ENCODE measurements at places on chromosomes 4 and X.
A peak's percentile ranks its signal among the peaks of the same experiment; 100 is the strongest.

GRCh38 chrX:2697306-2697705, 6.2 kb downstream of the CD99 start:
- no peak for DNase-seq

DNA sequence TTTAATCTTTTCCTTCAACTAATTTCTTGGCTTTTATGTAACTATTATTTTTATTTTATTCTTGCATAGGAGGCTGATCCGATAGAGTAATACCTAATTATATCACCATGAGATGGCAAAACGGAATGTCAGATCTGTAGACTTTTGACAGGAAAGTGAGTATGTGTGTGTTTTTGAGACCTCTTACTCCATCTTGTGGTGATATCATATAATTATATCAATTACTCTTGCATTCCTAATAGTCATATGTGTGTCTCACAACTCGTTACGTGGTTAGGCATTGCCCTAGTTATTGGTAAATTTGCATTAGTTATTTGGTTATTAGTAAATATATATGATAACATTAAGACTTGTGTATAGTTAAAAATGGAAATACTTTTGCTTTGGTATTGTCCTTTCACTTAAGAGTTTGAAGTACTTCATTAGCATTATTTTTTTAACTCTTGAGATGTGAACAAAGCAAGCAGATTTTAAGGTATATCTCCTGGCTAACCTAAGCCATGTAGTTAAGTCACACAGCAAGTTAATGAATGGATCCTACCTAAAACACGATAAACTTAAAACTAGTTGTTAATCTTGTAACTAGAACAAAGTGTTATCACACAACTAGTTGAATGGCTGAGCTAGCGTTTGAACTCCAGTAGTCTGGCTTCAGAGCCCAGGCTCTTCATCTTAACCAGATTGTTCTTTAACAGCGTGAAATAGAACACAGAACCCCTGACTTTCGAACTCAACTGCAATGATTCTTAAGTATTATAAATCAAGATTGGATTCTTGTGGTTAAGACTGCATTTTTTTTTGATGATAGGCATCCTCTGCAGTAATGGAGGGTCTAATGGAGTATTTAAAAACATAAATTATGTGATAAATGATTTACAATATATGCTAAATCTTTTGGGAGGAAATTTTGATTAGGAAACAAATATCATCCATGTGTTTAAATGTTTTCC, 67.1 kb downstream of the PGRMC2 start:
- no peak for DNase-seq

DNA sequence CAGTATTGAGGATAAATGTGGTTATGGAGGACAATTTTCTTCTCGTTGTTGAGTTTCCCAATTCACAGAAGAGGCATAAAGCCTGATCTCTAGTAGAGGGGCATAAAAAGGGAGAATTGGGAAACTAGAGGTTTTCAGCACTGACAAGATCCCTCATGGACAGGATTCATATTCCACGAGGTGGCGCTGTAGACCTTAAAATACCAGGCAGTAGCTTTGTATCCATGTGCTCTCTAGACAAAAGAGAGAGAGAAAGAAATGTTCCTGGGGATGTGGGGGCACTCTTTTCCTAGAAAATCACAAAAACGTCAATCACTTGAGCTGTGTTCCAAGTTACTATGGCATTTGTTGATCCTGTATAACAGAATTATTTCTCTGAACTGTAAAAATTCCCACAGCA, 128.3 kb downstream of the MAGEE1 start:
- DNase-seq, result no peak

GRCh38 chr4:38463268-38463958, 200.6 kb upstream of the KLF3 start:
- DNase-seq, result no peak

DNA sequence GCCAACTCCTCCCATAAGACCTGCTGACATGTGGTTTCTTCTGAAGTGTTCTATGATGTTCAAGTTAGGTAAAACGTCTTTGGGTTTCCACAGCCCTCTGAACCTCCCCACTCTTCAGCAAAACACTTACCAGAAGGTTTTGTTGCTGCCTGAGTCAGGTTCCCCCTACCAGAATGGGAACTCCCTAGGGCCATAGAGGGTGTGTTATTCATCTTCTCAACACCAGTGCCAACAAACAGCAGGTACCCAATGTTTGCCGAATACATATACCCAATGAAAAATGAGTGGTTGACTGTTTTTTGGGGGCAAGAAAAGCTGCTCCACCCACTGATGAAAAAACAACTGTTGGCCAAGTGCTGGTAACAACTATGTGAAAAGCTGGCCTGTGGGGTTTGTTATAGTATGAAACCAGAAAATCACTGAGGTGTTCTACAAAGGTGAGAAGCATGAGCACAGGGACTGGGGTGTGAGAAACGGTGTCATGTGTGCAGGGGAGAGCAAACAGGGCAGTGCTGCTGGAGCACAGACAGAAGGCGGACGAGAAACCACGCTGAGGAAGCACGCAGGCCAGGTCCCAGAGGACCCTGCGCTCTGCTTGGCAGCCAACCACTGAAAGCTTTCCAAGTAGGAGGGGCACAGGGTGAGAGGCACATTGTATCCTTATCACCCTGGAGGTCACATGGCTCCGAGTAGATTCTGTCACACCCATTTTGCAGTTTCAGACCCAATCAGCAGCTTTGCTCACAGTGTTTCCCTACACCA, 28.8 kb downstream of the ATP8A1 start:
- peak; percentile 56 for DNase-seq

GRCh38 chr4:110454441-110454840, 21.5 kb upstream of the ENPEP start:
- no peak for DNase-seq

GRCh38 chrX:96655947-96656623, 28.6 kb upstream of the DIAPH2 start:
- no peak for DNase-seq

- no peak for DNase-seq
These were observed 23.0 kb upstream of the PDZD4 start for GRCh38 chrX:153853180-153853901.

- no peak for DNase-seq
These were observed 2.2 kb downstream of the AIMP1 start for GRCh38 chr4:106318511-106318910.

DNA sequence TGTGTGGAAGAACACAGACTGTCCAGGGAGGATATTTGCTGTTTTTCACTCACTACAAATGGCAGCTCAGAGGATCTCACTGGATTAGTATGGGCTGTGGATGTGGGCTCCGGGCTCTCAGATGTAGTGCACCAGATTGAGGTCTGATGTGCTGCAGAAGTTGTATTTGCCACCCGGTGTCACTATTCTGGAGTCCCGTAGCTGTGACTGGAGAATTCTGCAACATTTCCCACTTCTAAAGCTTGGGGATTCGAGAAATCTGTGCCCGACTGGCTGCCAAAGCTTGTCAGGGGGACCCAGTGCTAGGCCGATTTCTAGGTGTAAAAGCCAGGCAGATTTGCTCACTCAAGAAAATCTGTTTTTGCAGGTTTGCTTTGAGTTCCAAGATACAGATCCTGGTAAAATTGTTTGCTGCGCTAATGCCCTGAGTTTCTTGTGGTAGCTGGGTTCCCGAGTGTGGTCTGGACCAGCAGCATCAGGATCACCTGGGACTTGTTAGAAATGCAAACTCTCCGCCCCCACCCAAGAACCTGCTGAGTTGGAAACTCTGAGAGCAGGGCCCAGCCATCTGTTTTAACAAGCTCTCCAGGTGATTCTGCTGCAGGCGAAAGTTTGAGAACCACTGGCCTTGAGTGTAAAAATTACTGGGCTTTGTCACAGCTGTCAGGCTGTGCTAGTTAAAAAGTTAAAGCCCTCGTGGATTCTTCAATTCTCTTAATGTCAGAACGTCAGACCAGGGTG, 18.1 kb downstream of the KIT start:
- no peak for DNase-seq

DNA sequence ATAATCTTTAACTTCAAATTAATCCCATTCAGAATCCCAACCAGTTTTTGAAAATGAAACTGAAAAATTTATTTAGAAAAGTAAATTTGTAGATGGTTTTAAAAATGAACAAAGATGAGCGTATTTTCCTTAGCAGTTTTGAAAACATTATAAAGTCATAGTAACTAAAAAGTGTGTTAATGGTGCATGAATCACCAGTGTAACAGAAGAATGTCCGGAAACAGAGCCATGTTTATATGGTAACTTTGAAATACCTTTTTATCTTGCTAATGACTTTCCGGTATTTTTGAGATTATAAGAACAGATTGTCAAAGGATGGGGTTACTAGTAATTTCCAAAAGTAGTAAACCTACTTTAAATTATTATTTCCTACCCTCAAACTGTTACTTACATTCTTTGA, 145.9 kb downstream of the IRS4 start:
- no peak for DNase-seq

GRCh38 chrX:154313147-154313546, 17.6 kb downstream of the TKTL1 start:
- no peak for DNase-seq

DNA sequence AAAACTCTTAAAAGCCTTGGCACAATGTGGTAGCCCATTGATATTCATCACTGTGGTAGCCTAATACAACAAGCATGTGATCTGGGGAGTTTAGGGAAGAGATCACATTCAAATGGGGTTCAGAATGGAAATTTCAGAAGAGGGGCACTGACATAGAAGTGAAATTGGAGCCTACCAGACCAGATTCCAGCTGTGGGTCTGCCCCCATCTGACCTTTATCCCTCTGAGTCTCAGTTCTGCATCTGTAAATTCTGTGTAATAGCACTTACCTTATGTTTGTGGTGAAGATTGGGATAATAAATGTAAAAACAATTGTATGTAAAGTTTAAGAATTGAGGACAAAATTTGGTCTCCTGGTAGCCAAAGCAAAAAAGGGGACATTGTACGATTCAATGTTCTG, 320.4 kb upstream of the BOD1L1 start:
- no peak for DNase-seq

GRCh38 chrX:45172890-45173289, 27.8 kb downstream of the DIPK2B start:
- no peak for DNase-seq

GRCh38 chr4:152698089-152698499, 18.3 kb upstream of the TMEM154 start:
- no peak for DNase-seq

DNA sequence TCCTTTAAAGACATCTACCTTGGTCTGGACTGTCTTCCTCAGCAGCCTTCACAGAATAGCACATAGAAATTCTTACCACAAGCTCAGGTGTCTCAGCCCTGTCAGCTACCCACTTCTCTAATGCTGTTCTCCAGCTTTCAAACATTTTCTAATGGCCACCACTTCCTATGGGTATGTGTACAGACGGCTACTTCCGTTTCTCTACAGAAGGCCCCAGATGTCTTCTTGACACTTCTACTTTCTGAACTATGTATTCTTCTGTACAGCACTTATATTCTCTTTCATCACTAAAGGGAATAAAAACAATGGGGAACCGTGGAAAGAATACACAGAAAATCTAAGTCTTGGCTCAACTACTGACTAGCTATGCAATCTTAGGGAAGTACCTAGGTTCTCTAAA, 13.3 kb downstream of the OPHN1 start:
- no peak for DNase-seq

DNA sequence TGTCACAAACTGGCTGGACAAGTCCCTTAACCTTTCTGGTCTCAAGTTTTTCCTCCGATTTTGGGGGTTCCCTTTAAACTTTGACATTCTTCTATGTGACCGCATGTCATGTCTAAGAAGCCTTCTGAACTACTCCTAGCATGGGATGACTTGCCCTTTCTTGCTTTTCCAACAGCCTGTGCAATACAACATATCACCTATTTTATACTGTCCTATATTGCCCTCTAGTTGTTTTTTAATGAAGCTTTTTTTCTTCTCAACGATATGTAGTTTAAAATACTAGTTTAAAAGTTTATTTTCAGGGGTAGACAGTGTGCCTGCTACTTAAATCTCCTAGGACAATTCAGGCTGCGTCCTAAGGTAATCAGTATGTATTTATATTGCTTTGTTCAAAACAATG, 1.0 kb upstream of the IGBP1 start:
- no peak for DNase-seq

DNA sequence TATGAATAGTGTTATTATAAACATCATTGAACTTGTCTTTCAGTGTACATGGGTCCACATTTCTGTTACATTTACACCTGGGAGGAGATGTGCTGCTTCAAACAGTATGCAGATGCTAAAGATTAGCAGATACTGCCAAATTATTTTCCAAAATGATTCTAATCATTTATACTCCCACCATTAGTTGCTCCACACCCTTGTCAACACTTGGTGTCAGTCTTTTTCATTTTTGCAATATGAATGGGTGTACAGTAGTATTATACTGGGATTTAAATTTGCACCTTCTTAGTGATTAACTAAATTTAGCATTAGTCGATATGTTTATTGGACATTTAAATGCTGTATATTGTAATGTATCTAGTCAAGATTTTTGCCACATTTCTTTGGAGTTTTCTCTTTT, 131.6 kb upstream of the GRID2 start:
- no peak for DNase-seq

DNA sequence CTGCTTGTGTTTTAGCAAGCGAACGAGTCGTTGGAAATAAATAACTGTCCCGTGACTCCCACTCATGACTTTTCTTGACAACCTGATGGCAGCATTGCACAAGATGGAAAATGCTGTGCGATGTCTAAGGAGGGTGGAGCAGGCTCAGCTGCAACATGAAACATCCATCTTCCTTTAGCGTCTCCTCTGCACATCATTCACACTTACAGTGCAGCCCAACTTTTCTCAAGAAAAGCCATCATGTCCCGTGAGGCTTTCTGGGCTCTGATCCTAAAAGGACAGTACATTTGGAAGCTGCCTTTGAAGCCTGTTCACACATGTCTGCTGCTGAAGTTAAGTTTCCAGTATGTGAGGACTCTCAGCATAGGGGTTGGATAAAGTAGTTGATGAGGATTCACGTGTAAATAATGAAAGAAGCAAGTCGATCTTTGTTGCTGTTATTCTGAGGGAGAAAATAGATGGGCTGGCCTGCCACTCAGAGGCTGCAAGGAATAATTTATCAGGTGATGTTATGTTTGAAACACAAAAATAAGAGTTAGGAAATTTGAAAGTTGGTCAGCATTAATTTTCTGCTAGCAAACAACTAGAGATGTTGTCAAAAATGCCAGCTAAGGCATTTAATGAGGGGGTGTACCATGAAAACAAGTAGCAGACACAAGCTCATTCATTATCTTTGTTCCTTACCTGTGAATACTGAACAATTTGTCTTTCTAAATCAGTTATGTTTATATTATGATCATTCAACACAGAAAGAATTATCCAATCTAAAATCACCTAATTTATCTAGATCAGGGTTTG, 328.7 kb upstream of the ZFP42 start:
- no peak for DNase-seq

DNA sequence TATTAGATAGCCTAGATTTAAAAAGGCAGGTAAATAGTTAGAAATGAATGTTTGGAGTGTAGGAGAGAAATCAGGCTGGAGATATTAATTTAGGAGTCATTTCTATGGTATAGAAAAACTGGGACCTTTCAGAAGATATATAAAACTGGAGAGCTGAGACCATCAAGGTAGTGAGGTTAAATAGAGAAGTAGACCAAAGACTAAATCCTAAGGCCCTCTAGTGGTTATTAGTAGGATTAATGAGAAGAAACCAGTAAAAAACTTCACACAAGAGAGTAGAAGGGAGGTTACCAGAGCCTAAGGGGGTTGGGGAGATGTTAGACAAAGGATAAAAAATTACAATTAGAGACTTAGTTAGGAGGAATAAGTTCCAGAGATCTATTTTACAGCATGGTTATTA, 351.0 kb upstream of the SPANXN1 start:
- DNase-seq, result no peak

Data from activated CD8-positive, alpha-beta memory T cell treated with anti-CD3 and anti-CD28 coated beads, Interleukin-2, amount 50 U/mL, for 4 hours (primary cell).